Activated T-helper 2 cell treated with anti-CD3 and anti-CD28 coated beads, Interferon-gamma antibody, Interleukin-2, Interleukin-4, amounts not matched to agents 10 μg/mL and 5 μg/mL and 100 μg/mL, durations not matched to agents 14 hours and 24 hours and 36 hours (primary cell): ENCODE measurements at places on chromosomes 2 and 18. TPM values are rescaled to one million over a fixed set of nuclear protein-coding genes. Genes with fewer than 3 reads are reported as not detected.

EVX2 gene
- not detected in 2 replicates for total RNA-seq

PRKAG3 gene
- total RNA-seq: not detected in 2 replicates

FEV gene
- not detected in 2 replicates for total RNA-seq

NT5C1B gene
- total RNA-seq: not detected in 2 replicates

OLA1 gene
- 148 and 150 TPM in 2 replicates for total RNA-seq

ORC2 gene
- total RNA-seq: 50.7 and 62.9 TPM in 2 replicates

MRPS5 gene
- 90.7 and 92.4 TPM in 2 replicates for total RNA-seq

CFAP65 gene
- total RNA-seq: not detected in 2 replicates
